Stimulated activated CD4-positive, alpha-beta T cell treated with anti-CD3 and anti-CD28 coated beads, TNF-alpha, amount 100 ng/mL, for 1 hour (primary cell): ENCODE measurements at places on chromosomes 12 and 14.

DNA sequence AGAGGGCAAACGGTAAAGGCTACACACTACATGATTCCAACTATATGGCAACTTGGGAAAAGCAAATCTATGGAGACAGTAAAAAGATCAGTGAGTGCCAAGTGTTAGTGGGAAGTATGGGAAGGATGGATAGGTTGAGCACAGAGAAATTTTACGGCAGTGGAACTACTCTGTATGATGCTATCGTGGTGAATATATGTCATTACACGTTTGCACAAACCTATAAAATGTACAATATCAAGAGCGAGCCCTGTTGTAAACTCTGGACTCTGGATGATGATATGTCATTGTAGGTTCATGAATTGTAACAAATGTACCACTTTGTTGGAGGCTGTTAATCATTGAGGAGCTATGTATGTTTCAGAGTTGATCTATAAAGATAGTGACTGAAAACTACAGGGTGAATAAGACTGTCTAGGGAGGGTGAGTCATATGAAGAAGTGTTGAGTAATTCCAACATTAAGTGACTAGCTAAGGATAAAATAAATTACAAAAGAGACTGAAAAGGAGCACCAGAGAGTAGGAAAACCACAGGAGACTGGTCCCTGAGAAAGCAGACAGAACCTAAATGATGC is 349.2 kb upstream of the LMO3 start:
- no peak for DNase-seq

DNA sequence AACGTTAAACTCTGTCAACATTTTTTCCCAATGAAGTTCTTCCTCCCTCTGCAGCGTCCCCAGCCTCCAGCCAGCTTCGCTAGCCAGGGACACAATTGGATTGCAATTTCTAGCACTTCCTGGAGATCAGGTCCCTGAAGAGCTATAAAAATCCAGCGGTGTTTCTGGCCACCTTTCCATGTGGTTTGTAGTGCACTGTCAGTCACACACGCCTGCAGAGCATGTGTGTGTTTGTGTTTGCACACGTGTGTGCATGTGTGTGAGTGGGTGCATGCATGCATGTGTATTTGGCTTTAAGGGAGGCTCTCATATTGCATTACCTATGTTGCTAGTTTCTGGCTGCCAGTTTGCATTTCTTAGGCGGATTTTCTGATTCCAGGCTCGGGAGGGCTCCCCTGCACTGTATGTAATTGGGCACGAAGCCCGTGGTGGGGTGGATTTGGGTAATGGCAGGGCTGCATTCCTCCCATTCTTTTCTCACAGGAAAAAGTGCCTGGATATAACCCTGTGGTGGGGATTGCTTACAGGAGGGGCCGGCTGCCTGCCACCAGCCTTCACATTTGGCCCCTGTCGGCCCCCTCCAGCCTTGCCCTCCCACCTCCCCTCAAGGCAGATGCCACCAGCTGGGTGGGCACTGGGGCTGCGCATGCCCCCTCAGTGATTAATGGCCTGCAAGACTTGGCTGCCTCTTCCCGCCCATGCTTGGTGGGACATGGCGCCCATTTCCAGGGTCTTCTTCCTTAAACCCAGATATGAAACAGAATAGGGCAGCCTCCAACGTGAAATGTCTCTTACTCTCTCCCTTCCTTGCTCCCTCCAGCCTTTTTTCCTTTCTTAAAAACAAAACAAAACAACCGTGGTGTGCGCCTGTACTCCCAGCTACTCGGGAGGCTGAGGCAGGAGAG is 74.0 kb downstream of the TSPAN9 start:
- DNase-seq, result no peak

- no peak for DNase-seq
These were observed 22.7 kb upstream of the CORO1C start for GRCh38 chr12:108753976-108754375.

DNA sequence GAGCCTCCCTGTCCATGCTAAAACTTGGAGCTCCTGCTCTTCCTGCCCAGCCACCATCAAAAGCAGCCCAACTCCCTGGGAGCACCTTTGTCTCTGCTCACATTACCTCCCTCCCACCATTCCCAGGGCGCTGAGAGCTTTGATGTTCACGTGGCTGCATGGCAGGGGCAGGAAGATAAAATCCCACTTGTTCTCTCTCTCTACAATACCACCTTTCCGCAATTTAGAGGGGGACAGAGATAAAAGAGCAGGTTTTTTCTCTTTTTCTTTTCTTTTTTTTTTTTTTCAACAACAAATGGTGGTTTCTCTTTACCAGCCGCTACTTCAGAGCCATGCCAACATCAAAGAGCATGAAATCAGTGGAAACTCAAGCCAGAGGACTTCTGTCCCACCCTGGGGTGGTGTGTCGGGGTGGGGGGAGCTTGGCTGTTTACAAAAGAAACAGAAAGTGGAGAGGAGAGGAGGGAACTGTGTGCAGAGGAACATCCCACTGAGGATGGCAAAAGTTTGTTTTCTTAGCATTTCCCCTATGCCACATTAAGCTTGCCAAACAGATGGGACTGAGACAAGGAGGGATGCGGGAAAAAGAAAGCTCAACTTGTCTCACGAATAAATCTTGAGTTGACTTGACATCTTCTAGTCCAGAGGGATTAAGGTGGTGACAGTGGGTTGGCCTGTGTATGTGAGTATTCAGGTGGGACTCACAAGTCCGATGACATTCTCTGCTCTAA is 103.7 kb upstream of the NUDT4 start:
- no peak for DNase-seq

GRCh38 chr12:99029511-99030271 is 384.6 kb downstream of the APAF1 start:
- no peak for DNase-seq

GRCh38 chr12:26809611-26810285 is 23.2 kb downstream of the ITPR2 start:
- no peak for DNase-seq

DNA sequence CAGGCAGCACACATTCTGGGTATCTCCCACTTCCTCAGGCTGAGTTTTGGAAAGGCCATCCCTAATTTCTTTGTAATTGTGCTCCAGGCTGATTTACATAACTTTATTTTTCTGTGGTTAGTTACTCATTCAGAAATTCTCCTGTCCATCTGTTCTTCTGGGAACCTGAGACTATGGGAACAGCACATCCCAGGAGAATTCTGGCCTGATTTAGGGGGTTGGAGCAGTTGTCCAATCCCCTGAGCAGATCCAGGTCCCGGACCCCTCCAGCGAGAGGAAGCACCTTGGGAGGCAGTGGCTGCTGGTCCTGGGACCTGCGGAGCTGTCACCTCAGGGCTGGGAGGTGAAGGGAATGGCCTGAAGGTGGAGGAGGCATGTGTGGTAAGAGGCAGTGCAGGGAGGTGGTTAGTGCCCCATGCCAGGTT is 40.4 kb downstream of the TSPAN9 start:
- DNase-seq, result no peak

DNA sequence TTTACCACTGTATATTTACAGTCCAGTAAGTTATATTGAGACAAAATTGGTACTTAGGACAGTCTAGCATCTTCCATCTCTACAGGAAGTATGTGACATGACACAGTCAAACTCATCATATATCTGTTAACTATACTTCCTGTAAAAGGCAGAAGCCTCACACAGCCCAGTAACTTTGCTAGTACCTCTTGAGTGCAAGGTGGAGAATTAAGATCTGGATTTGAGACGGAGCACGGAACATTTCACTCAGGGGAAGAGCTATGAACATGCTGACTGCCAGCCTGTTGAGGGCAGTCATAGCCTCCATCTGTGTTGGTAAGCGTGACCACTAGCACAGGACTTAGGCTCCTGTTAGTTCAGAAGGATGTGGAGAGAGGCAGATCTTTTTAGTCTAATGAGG is 333.7 kb upstream of the OR4E1 start:
- no peak for DNase-seq

GRCh38 chr12:93050026-93050747 is 121.1 kb upstream of the EEA1 start:
- no peak for DNase-seq

DNA sequence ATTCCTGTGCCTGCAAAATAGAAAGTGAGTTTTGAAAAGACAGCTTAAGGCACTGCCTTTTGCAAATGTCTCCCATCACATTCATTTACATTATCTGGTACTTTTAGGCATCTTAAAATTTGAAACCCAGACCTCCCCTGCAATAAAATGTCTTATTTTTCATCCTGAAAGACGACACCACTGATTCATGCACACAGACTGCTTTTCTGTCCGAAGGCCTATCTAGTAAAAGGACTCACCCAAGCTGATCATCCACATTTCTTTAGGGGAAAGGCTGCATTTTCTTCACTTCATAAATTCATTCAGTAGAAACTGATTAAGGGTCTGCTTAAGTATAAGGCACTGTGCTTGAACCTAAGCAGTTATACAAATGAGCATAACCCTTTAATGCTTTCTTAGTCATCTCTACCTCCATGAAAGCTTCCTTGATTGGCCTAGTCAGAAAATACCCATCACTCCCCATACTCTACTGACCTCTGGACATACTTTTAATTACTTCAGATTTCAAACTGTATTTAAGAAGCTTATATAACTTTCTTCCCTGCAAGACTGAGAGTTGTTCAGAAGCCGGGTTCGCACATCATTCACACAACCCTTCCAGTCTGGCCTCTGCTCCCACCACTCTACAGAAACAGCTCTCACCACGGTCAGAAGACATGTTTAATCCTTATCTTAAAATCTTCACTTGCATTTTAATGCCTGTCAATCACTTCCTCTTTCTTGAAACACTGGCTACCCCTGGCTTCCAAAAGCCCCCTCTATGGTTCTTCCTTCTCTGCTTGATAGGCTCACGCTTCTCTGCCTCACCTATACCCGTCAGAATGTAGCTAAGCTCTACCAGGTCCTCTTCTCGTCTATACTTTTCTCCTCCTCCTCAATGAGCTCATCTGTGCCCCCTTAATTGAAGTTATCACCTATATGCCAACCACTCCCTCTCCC is 288.6 kb downstream of the MED13L start:
- DNase-seq, result no peak

GRCh38 chr14:85079842-85080730 is 449.9 kb upstream of the FLRT2 start:
- DNase-seq, result no peak

DNA sequence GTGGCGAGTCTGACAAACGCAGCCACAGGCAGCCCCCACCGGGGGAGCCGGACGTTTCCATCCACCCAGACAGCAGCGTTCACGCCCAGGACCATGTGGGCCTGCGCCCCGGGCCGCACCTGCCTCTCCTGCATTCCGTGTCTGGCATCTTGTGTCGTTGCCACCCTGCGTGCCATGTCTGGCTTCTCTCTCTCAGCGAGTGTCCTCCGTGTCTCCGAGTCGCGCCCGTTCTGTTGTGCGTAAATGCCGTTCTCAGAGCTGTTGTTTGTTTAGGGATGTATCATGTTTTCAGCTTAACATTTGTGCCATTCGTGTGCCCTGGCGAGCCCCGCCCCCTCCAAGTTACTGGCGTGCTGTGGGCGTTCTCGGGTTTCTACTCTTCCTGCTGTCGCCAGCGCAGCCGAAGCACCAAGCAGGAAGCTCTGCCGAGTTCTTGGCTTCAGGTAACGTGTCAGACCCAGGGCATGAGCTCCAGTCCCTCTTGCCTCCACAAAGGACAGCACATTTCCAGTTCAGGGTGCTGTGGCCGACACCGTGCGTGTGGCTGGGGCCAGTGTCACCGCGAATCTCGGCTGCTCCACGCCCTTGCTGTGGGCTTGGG is 34.6 kb downstream of the NOC4L start:
- DNase-seq, result no peak

GRCh38 chr14:49497267-49497666 is 88.9 kb downstream of the RPS29 start:
- DNase-seq, result no peak

GRCh38 chr14:21215879-21216251 is 53.4 kb downstream of the HNRNPC start:
- DNase-seq, result no peak

- DNase-seq, result no peak
These were observed 124.6 kb downstream of the ETV6 start for GRCh38 chr12:11773889-11774677.

- no peak for DNase-seq
These were observed 23.3 kb downstream of the INSM2 start for GRCh38 chr14:35557221-35557747.

- no peak for DNase-seq
These were observed 122.0 kb upstream of the DHRS4 start for GRCh38 chr14:23831596-23831995.

DNA sequence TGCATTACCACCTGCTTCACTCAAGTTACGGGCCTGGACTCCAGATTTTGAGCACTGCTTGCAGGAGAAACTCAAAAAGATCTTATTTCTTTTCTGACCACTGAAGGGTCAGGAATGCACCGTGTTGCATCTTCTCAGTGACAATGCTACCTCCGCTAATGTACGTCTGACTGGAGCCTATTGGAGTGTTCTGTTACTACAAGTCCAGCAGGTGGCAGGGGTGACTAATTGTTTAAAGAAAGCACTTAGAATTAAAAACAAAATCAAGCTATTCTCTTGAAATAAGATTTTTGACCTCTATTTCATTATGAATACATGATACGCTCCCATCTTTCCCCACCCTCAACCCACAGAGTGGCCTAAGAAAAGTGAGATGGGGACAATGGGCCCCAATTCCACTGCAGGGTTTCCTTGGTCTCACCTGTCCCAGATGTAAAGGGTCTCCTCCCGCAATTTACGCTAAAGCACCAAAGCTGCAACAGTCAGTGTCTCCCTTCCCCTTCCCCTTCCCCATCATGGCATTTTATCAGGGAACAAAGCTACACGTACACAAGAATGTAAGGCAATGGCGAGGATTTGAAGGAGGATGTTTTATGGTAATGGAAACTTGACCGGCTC is 2.2 kb downstream of the TBPL2 start:
- no peak for DNase-seq

DNA sequence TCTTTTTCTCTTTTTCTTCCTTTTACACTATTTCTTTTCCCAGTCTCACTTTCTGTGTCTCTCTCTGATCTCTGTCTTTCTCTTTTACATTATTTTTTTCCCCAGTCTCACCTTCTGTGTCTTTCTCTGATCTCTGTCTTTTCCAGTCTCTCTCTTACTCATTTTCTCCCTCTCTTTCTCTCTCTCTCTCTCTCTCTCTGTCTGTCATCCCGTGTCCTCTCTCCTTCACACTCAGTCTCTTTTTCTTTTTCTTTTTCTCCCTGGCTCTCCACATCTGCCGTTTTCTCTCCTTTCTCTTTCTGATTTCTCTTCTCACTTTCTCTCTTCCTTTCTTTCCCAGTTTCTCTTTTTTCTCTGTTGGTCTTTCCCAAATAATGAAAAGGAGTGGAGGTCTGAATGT is 22.3 kb downstream of the DHRS4L2 start:
- no peak for DNase-seq

GRCh38 chr14:84028080-84028604 is 1501.8 kb upstream of the FLRT2 start:
- DNase-seq, result no peak

DNA sequence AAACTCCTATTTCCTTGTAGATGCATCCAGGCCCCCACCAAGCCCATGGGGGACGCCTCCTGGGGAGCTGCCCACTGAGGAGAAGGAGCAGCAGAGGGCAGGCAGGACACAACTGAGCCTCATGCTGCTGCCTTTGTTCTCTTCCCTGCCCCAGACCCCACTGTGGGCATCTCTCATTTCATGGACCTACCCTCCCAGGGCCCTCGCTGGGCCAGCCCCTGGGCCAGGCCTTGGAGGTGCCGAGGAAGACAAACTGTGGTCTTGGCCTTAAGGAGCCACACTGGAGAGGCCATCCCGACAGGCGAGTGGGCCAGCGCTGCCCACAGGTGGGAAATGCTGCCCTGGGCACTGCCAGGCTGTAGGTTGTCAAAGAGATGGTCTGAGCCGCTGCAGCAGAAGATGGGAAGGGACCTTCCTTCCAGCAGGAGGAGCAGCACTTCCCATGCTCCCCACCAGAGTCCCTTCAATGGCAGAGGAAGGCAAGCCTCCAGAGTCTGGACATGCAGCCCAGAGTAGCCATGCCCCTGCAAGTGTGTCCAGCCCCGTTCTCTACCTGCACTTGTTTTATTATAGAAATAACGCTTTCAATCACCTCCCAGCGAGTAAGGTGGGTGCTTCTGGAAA is 147.4 kb downstream of the BCL11B start:
- no peak for DNase-seq
